ENCODE measurements at places on chromosomes 12 and 14.

DNA sequence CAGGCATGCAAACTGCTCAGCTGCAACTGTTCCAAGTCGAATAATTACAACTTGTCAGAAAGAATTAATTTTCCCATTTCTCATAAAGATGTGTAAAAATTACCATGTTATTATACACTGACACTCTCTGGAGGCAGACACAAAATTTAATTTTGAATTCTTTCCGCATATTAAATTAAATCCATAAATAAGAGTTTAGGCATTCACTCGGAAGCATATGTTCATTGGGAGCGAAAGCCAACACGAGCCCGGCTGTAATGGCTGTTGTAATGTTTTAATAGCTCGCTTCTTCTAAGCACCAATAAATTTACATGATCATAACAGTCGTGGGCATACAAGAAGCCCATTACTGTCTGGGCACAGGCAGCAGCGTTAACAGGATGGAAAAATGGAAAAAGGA, 189.6 kb upstream of the SOX5 start:
- DNase-seq = no peak

- DNase-seq = peak; percentile 43
Observed at GRCh38 chr12:7907009-7907408, 29.0 kb downstream of the SLC2A3 start.

GRCh38 chr12:68428211-68428610, 96.0 kb upstream of the MDM1 start:
- no peak for DNase-seq

DNA sequence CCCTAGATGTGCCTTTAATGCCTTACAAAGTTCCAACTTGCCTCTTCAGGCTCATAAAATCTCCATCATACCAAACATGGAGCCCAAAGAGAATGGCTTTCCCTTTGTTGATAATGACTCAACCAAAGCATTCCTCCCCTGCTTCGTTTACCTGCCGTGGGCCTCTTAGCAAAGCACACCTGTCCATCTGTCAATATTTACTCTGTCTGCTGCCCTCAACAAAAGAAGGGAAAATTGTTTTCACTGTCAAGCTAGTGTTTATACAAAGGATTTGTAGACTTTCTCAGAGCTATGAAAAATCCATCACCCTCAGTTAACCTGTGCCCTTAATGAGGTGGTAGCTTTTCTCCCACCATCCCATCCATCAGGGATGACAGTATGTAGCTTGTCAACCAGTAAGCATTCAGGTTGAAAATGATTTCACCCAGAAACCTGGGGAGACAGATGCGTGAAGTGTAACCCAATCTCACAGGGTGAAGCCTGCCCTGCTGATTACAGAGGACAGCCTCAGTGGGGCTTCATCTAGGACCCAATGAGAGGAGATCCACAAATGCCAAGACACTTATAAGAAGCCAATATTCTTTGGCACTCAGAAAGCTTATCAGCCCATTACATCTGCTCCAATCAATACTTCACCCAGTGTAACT, 278.1 kb downstream of the NUAK1 start:
- no peak for DNase-seq

DNA sequence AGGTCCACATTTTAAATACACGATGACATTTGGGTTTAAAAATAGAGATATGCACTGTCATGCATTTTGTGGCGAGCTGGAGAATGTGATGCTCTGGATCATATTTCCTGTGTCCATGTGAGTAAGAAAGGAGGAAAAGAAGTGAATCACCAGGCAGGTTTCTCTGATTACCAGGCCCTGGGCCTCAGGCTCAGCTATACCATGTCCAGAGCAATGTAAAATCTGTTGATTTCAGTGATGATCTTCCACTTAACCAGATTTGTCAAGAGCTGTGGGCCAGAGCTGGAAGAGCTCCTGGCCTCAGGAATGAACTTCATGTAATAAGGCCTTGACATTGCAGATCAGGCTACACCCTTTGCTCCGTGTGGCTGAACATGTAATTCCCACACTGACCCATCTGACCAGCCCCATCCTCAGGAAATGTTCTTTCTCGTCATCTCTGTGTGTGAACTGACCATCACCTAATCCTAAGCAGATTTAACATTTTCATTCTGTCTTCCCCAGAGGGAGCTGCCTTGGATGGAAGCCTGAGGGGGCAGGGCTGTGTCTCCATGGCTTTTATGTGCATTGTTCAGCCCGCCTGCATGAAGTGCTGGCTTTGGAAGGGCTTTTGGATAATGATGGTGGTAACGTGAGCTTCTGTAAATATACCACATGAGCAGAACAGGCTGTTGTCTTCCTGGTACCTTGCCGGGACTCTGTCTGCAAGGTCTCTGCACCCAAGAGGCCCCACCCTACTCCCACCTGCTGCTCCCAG, 54.5 kb downstream of the CRACR2A start:
- peak; percentile 87 for DNase-seq

Measured in fibroblast of pulmonary artery (primary cell).